Stimulated activated CD4-positive, alpha-beta T cell treated with anti-CD3 and anti-CD28 coated beads, Interleukin-15, amount 100 ng/mL, for 1 hour (primary cell): ENCODE measurements at places on chromosomes 7 and 10.

- no peak for DNase-seq
Measured at GRCh38 chr10:118950997-118951637, 78.4 kb upstream of the NANOS1 start.

- no peak for DNase-seq
Measured at GRCh38 chr7:111199643-111200042, 108.7 kb downstream of the LRRN3 start.

- no peak for DNase-seq
Measured at GRCh38 chr7:66443946-66444345, 184.7 kb upstream of the KCTD7 start.

GRCh38 chr7:101537205-101537604, 91.9 kb downstream of the MYL10 start:
- DNase-seq, result no peak

GRCh38 chr7:128989961-128990360, 52.2 kb downstream of the IRF5 start:
- no peak for DNase-seq

GRCh38 chr10:69333205-69333604, 54.9 kb downstream of the HK1 start:
- no peak for DNase-seq

DNA sequence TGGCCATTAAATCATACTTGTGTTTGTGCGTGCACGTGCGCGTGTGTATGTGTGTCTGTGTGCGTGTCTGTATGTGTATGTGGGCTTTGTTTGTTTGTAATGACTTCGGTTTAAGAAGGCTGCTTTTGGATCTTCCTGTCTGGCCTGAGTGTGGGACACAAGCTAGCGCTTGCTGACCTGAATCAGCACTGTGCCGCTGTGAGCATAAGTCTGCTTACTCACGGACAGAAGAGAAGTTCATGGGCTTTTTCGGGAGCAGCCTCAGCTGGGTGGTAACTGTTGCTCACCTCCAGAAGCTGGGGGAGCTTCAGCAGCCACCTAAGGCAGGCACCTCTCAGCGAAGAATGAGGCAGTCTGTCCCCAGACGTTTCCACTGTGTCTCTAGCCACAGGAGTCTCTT, 56.1 kb upstream of the TRUB1 start:
- DNase-seq, result no peak

DNA sequence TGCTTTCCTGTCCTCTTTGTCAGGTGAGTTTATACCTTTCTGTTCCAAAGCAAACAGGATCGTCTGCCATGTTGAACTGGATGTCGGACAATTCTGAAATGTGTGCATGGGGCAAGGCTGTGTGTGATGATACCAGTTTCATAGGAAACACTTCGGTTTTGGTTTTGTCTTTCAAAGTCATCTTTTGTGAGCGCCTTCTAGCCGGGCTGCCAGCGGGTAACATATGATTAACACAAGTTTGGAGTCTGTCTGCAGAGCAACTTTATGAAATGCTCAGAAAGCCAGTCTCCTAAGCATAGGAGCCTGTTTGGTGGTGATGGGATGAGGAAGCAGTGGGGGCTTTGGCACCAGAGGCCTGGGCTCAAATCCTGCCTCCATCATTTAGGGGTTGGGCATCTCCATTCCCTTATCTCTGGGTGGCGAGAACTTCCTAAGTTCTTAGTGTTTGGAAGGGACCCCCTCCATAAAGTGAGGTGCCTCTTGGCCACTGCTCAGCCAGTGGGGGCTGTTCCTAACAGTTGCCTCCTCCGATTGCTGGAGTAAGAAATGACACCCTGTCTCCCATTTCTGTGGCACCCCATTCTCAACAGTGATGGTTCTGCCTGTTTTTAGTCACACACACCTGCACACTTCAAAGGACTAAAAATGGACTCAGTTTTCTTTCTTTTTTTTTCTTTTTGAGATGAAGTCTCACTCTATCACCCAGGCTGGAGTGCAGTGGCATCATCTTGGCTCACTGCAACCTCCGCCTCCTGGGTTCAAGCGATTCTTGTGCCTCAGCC, 36.8 kb downstream of the CUX1 start:
- no peak for DNase-seq

DNA sequence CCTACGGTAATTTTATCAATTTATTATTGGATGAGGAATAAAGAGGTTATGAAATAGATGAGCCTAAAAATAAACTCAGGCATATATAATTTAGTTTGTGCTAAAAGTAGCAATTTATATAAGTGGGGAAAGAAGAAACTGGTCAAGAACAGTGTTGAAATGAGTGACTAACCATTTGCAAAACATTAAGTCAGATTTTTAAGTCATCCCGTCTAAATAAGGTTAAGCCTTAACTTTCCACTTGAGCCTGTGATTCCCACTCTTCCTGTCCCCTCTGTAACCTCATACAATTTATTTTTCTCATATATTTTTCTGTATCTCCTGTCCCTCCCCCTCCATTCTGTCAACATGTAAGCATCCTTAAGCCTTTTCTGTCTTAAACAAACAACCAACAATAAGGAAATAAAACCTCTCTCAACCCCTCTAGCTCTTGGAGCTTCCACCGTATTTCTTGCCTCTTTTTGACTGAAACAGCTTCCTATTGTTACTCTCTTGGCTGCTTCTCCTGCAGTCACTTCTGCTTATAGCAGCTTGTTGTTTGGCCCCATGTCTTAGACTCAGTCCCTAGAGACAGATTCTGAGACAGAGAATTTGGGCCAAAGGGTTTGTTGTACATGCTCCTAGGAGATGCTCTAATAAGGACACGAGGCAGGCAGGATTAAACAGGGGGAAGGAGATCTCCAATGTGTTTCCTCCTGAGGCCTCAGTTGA, 109.7 kb downstream of the GNAI1 start:
- no peak for DNase-seq

DNA sequence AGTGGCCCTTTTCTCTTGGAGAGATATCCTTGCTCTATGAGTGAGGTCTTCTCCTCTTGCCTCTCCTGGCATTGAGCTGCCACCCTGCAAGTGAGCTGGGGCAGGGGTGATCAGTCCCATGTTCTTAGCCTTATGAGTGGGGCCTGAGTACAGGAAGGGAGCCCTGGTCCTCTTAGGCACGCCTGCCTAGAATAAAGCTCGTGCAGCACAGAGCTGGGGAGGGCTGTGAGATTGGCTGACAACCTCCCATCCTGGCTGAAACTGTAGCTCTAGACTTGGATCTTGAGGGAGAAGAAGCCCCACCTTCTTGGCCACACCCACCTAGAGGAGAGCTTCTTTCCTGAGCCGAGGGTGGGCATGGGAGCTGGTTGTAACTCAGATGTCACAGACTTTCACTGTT, 305.0 kb upstream of the ZNF32 start:
- no peak for DNase-seq

DNA sequence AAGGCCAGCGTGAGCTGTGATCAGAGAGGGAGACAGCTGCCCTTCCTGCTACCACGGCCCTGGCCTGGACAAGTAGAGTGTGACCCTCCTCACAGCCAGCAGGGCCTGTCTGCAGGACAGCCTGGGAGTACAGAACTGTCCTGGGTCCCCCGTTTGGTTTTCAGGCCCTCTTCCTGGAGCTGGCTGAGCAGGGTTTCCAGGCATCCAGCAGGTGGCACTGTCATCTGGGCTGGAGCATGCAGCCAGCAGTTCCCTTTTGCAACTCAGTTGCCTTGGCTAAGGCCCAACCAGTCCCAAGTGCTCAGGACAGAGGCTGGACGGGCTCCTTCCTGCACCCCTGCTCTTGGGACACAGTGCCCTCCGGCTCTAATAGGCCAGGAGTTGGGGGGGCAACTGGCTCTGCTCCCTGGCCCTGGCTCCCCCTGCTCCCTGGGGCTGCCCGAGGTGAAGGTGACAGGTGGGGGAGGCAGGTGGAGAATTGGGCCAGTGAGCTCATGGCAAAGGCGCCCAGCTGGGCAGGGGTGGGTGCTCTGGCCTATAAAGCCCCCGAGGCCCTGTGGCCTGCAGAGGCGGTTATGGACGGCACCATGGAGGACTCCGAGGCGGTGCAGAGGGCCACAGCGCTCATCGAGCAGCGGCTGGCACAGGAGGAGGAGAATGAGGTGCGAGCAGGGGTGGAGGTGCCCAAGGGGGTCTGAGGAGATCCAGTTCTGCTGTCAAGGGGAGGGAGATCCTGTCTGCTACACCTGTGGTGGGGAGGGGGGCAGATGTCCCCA, at the start of gene ANKRD2:
ANKRD2 (plus strand) TSS at position 566 of the 776 bp plus-strand sequence; CDS start at position 576, 10 bp downstream.
- no peak for DNase-seq

GRCh38 chr7:137169282-137169698, 174.2 kb downstream of the PTN start:
- DNase-seq, result no peak

- no peak for DNase-seq
Measured at GRCh38 chr10:64271983-64272382, 750.8 kb downstream of the REEP3 start.

DNA sequence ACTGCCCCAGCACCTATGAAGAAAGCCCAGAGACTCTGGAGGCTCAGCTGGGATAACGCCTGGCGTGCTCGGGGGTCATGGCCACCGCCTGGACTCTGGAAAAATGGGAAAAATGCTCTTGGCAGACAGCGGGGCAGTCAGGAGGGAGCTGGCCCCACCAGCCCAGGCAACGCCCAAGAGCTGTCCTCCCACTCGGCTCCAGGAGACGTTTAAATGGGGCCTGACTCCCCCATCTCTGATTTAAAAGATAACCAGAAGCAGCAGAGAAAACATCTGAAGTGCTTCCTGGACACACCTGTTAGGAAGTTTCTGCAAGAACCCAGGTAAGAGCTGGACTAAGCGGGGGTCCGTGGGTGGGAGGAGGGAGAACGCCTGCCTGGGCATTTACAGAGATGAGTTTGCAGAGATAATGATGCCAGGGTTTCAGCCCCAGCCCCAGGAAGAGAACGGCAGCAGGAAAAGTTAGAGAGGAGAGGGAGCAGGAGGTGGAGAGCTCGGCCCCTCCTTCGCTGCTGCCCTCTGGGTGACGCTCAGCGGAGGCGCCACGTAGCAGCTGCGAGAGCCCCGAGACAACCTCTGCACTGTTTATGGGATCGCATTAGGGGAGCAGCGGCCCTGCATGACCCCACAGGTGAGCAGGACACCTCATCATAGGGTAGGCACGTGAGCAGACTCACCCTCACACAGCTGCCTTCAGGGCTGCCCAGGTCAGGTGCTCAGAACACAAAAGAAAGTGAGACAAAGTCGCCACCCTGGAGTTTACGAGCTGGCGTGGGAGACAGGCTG, 83.5 kb upstream of the INSIG1 start:
- DNase-seq, result no peak

DNA sequence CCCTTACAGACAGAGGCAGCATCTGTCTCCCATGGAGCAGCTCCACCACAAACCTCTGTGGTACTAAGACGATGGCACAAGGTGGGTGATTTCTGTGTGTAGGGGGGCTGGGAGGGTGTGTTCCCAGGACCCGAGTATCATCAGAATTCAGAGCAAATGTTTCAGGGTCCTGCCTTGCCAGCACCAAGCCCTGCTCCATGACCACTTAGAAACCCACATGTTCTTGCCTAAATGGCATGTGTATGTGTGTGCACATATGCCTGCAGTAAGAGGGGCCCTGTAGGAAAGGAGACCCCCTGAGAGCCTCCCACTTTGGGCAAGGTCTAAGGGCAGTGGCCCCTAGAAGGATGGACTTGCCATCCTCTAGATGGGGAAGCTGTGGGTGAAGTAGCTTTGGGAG, 17.1 kb upstream of the MGMT start:
- no peak for DNase-seq

GRCh38 chr7:158818325-158819213, 10.7 kb downstream of the ESYT2 start:
- peak; percentile 58 for DNase-seq

GRCh38 chr7:90777041-90777440, 180.9 kb downstream of the CDK14 start:
- no peak for DNase-seq

DNA sequence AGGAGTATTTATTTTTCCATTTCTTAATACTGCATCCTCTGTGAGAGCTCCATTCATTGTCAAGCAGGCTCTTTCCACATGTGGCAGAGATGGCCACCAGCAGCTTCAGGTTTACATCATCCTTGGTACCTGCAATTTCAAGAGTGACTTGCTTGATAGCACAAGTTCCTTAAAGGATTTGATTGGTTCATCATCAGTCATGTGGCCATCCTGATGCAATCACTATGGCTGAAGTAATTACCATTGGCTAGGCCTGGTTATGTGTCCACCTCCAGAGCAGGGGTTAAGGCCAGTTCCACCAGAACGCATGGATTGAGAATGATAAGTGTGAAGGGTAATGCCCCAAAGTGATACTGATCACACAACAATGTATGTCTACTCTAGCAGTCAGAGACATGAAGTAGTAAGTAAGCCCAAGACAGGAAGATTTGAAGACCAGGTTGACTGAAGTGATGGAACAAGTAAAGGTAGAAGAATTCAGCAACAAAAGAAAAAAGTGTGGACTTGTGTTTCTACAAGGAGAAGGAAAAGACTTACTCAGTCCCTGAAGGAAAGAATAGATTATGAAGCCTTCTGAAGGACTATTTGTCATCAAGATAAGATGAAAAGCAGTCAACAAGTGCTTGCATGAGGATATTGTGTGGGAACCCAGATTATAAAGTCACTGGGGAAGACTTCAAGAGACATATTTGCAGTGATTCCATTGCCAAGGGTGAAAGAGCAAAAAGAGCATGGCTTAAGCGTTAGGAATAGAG, 26.4 kb upstream of the PRKAR2B start:
- DNase-seq, result no peak

DNA sequence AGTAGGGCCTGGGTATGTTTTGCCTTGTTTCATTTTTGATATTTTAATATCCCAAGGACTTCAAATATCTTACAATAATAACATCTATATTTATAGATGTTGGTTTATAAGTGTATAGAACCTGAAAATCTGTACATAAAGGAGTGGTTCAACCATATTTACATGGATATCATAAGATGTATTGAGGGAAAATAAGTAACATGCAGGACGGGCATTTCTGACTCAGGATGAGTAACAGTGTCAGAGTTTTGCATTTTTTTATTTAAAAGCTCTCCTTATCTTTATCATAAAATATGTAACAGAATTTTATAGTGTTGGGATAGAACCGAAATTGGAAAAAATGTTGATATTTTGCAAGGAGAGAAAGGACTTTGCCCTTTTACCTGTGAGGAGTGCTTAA, 1438.7 kb downstream of the REEP3 start:
- no peak for DNase-seq

GRCh38 chr10:29826221-29826620, 191.4 kb upstream of the SVIL start:
- no peak for DNase-seq

GRCh38 chr7:139118805-139119485, 9.4 kb upstream of the ZC3HAV1 start:
- DNase-seq, result no peak
